DMS53 (cell line): ENCODE measurements at places on chromosomes 4 and X.

GRCh38 chrX:28099166-28099565 is 117.9 kb upstream of the DCAF8L1 start:
- DNase-seq, result no peak

DNA sequence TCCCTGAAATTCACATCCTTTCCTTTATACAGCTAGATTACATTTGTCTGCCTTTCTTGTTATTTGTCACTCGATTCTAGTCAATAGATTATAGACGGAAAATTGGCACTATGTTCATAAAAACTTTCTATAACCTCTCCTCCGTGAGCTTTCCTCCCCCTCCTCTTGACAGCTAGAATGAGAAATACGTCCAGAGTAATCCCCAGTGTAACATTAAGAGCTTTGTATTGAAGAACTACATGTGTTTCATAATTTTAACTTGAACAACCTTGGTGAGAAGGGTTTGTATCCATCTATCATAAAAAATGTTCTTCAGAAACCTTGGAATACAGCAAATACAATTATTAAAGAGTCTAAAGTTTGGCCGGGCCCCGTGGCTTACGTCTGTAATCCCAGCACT is 1707.4 kb downstream of the PCDH7 start:
- DNase-seq, result no peak

DNA sequence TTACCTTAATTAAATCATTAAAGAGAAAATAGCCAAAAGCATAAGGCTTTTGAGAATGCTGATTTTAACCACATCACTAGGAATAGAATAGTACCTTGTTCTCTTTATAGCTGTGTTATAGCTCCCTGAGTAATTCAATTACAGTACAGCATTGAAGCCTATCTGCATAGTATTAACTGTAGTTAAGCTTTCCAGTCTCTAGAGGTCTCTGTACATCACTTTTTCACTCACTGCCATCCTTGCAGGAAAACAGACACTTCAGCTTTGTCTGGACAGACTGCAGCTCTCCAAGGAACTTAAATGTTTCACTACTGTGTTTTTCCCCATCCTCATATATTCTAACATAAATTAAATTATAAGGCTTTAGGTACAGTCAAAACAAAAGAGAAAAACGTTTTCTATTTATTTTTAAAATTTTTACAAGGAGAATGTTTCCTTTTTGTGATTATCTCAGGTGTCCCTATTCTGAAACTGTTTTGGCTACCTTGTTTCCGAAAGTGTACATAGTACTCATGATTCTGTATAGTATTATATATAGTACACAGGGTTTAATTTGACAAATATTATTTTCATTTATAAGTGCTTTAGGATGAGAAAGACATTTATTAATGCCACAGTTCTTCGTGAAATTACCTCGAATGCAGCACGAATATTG is 407.9 kb downstream of the PCDH18 start:
- DNase-seq, result peak; percentile 80

GRCh38 chr4:101169044-101170014 is 178.0 kb downstream of the PPP3CA start:
- DNase-seq, result peak; percentile 90

DNA sequence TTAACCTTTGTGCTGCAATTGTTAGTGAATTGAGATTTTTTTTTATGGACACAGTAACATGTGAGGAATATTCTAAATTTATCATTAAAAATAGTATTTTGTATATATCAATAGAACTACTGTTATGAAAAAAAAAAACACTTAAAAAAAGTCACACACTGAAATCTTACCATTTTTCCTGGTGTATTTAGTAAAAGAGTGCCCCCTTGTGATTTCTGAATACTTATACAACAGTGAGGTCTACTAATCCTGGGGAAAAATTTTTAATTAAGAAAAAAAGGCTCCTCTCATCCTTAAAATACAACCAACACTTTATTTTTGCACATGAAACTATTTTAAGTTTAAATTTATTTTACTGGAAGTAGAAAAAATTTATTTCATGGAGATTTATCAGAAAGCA is 56.4 kb upstream of the SPOCK3 start:
- peak; percentile 73 for DNase-seq

DNA sequence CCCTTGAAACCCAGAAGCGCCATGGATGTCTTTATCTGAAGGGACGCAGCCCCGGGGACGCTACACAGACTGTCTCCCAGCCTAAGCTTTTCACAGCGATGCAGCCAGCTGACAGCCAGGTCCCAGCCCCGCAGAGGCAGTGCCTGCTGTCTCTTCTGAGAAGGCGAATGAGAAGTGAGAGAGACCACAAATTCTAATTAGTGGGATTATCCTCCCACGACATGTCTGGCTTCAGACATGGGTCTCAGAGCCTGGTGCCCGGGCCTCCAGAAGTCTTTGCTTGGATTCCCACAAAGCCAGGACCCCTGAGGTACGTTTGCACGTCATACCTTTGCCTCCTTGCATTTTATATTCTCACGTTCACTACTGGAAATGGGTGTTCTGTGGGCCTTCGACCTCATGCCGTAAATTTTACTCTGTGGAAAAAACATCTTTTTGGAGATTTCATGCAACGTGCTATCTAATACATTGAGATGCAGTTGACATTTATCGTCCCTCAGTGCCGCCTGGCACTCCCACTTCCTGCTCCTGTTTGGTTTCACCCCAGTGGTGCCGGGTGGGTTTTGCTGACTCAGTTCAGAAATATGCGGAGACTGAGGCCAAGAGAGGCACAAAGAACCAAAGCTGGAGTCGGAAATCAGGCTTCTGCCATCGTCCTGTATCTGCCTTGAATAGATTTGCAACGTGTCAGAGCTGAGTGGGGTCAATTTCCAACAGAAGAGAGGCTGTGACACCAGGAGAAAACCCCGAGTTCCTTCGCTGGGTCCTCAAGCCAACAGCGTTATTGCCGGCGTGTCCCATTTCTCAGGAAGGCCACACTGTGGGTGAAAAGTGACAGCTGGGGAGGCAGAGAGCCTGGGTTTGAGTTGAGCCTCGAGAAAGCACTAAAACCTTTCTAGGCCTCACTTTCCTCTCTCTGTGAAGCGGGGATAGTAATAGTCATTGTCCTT is 114.4 kb downstream of the STK32B start:
- DNase-seq, result no peak

DNA sequence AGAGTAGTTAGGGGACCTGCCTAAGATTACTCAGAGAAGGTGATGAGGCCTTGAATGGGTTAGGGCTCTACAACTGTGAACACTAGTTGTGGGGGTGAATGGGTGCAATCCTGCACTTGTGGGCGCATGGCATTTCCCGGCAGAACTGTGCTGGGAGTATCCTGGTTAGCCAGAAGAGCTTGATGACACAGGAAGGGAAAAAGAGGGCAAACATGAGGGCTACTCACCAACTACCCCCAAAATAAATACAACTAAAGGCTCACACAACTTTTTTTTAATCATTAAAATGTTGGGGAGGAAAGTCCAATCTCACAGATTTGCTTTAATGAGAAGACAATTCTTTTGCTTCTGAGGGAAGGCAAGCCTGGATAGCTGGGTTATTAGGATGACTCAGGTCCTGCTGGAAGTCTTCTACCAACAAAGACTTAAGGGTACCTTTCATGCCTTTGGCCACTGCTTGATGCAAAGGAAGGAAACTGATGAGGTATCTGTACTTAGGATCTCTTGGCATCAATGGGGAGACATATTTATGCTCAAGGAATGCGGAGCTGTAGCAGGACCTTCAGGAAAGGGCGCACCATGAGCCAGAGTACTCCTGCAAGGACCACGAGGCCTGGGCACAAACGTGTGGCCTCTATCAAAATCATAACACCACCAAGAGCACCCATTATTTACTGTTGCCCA is 2.6 kb downstream of the PHKA2 start:
- DNase-seq, result no peak

- DNase-seq, result no peak
Measured at GRCh38 chr4:186942758-186943377, 219.2 kb upstream of the FAT1 start.
